Omental fat pad (tissue), 4 donors: ENCODE measurements at places on chromosomes 12 and 14. TPM values are rescaled to one million over a fixed set of nuclear protein-coding genes. Genes with fewer than 3 reads are reported as not detected.

DNA sequence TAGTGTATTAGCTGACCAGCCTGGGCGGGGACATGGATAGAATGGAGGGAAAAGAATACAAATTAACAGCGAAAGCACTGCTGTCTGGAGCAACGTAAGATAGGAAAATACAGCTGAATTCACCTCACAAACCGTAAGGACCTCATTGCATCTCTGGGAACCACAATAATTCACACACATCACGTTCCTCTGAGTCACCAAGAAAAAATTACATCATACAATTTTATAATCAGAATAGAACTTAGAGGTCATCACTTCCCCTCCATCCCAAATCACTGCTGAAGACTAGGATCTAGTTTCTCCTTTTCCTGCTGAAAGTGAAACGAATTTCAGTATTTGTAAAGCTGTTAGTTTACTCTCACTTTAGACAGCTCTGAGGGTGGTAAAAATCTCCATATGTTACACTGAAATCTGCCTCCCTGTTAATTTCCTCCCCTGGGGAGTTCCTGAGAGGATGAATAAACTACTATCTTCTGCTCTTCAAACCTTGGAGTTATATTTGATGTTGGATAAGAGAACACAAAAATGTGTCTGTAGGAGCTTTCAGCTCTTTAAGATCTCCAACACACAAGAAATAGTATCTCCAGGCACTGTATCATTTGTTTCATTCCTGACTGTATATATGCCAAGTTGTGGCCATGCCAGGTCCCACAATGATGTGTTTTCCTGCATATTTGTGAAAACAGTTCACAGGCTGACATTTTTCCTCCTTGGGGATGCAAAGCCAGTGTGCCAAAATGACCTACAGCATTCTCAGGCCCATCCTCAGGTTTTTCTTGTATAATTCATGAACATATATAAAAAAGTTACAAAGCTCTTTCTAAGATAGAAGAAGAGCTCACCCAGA is 63.8 kb upstream of the SSTR1 start:
- DNase-seq: no peak

DNA sequence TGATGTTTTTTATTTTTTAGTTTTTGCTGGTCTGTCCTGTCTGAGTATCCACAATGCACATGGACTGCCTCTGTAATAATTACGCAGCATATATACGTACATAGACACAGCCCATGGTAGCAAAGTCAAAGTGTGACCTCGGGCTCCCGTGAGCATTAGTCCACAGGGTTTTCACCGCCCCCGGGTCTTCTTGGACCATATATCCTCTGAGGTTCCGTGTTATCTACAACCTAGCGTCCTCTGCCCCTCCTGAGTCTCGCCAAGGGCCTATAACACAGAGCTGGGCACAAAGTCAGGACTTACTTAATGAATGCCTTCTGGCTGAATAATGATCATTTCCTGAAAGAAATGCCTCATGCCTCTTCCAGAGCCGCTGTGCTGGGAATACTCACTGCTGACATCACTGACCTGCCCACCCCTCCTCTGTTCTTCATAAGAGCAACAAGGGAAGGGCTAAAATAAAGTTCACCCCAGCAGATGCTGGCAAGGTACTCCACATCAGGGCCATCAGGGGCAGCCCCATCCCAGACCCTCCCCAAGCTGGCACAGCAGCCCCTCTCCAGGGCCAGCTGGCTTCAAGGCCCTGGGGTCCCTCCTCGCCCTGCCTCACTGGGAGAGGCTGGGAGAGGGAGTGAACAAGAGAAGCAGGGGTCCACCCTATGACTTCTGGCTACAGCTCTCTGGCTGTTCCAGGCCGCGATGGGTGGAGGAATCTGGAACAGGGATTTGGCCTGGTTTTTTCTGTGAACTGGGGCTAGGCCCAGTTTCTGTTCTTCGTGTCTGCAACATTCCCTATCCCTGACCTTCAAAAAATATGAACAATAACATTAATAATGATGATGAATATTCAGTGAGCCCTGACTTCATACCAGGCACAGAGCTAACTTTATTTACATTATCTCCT is 7.9 kb downstream of the HDAC7 start:
- peak; percentile 60 for DNase-seq

Gene GSC
- total RNA-seq: 0.72 TPM

DNA sequence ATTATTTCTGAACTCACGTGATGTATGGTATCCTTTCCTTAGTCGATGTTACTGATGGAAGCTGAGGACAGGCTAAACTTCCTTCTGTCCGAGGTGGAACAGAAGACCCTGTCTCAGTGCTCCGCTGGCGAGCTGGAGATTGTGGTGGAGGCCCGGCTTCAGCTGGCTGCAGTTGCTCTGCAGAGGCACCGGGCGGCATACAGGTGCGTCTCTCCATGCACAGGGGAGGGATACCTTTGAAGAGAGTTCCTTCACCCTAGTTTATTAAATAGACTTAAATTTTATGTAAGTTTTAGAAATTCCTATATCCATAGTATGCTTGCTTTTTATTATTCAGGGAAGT is 186.7 kb upstream of the NEDD1 start:
- no peak for DNase-seq

- no peak for DNase-seq
Measured at GRCh38 chr14:53640695-53641094, 315.9 kb downstream of the BMP4 start.

DNA sequence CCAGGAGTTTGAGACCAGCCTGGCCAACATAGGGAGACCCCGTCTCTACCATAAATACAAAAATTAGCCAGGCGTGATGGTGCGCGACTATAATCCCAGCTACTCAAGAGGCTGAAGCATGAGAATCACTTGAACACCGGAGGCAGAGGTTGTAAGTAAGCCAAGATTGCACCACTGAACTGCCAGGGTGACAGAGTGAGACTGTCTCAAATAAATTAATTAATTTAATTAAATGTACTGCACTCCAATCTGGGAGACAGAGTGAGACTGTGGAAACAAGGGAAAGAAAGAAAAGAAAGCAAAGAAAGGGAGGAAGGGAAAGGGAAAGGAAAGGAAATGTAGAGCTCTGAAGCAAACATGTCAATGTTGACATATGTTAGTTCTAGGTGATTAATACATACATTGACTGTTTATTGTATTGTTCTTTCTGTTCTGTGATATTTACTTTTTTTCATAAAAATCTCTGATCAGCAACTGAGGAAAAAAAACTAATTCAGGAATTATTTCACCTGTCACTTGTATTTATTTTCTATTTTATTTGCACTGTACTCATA is 99.6 kb downstream of the DENND5B start:
- no peak for DNase-seq

DNA sequence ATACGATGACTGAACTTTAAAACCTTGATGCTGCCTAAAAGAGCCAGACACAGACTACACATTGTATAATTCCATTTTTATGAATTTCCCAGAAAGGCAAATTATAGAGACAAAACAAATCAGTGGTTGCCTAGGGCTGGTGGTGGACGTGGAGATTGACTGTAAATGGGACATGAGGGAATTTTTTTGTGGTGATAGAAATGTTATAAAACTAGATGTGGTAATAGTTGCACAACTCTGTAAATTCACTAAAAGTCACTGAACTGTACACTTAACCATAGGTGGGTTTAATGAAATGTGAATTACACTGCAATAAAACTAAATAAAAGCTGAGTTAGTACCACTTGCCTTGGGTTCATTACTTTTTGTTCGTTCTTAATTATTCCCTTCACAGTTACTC is 72.1 kb downstream of the PLEKHA5 start:
- DNase-seq: no peak

- no peak for DNase-seq
Measured at GRCh38 chr12:88399811-88400210, 180.5 kb downstream of the KITLG start.

DNA sequence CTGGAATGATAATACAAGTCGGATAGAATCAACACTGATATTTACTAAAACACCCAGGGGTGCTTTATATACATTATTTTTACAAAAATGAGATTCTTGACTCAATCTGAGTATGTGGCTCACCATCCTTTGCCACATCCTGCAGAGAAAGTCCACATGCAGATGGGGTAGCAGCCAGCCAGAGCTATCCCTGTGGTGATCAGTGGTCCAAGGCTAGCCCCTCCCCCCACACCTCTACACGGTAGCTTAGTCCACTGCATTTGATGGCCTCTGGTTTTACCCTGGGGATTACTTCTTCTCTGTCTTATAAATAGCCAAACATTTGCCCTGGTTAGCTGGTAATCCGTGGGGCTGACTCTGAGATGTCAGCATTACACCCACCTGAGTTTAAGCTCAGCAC is 28.1 kb upstream of the TTC7B start:
- no peak for DNase-seq

GRCh38 chr12:26091822-26092221 is 33.0 kb downstream of the BHLHE41 start:
- DNase-seq: no peak

DNA sequence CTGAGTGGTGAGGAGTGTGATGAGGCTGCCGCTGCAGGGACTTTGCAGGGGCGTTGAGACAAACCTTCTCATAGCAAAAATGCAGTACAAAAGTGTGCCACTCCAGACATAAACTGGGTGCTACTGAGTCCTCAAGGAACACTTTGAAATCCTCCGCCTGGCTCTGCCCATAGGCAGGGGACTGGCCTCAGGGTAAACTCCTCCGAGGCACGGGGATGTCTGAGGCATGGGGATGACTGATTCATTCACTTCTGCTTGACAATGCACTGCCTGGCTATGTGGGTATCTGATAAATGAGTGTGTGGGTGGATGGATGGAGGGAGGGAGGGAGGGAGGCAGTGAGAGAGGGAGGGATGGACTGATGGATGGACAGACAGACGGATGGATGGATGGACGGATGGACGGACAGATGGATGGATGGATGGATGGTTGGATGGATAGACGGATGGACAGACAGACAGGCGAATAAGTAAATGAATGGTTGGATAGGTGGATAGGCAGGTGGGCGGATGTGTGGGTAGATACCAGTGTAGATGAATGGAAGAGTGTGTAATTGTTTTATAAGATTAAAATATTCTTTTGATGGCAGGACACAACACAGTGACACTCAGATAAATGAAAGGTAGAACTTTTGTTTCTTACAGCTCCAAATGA is 2.1 kb upstream of the BDKRB2 start:
- no peak for DNase-seq

Gene ARPC3
- total RNA-seq: 420 TPM

- DNase-seq: no peak
Measured at GRCh38 chr12:89261982-89262381, 90.3 kb downstream of the DUSP6 start.

DNA sequence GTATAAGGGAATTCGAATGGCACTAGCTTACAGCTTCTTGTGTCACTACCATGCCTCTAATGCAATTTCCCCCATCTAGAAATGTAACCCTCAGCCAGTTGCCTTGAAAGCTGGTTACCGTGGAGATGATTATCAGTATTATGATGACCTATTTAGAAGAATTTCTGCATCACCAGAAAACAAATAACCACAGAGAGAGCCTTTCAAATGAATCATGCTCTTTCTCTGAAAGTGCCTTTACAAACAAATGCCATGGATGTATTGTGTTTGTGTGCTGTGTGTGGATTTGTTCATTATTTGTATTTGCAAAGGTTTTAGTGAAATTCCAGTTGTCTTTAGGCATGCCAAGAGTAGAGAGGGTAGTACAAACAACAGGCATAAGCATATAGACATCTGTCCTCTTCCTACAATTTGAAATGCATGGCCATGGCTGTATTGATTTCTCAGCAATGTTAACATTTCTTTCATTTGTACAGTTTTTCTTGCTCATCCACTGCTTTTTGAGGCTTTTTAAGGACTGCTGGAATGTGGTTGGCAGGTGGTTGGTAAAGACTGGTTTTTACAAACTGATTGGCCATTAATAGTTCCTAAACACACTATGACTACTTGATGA is 266.5 kb downstream of the PAWR start:
- no peak for DNase-seq

- DNase-seq: no peak
Measured at GRCh38 chr14:105907276-105907675, 380.9 kb downstream of the TMEM121 start.

Gene DPPA3
- total RNA-seq: not detected

DNA sequence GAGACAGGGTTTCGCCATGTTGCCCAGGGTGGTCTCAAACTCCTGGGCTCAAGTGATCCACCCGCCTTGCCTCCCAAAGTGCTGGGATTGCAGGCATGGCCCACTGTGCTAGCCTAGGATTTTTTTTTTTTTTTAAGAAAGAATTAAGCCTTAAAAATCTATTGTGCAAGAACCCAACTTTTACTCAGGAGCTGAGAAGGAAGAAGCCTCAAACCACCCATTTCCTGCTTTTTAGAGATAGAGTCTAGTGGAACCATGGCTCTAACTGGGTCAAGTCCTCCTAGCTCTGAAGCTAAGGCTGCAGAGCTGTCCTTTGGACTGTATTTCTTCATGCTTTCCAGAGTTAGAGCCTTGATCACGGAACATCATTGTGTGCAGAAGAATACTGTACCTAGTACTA is 1.3 kb upstream of the TSFM start:
- no peak for DNase-seq

Gene TBX3
- 14.0 TPM for total RNA-seq

GRCh38 chr12:56104815-56105608 is 653 bp downstream of the PA2G4 start:
- DNase-seq: no peak

GRCh38 chr14:23929136-23929535 is 24.4 kb upstream of the DHRS4 start:
- DNase-seq: no peak
